ENCODE measurements at places on chromosomes 6 and 20.
A peak's percentile ranks its signal among the peaks of the same experiment; 100 is the strongest.

DNA sequence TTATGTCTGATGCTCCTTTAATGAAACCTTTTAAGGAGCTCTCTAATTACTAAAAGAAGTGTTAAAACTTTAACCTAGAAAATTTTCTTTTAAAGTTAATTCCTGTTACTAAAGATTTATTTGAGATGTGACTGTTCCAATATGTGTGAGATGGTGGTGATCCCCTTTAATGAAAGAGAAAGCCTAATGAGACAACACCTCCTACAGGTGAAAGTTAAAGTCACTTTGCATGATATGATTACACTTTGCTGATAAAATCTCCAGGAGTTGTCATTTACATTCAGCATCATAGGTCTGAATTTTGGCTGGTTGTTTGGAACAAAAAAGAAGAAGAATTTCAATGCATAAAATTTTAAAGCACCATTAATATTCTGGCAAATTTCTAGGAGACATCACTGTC is 307.4 kb downstream of the TRDN start:
- DNase-seq = no peak

DNA sequence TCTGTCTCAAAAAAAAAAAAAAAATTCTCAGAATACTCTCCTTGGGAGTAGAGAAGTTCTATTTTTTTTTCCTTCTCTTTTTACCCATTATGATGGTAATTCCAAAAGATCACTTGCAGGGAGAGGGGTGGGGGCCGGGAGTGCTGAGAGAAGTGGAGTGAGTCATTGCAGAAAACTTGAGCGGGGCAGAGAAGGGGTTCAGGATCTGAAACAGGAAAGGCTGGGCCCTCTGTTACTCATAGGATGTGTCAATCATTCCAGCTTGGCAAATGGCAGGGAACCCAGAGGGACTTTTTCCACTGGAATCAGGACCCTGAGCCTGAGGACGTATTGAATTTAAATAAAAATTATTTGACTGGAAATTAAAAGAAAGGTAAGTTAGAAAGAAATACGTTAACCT is 111.4 kb upstream of the ARMC2 start:
- no peak for DNase-seq

GRCh38 chr6:109304284-109305015 is 77.8 kb downstream of the CD164 start:
- DNase-seq = no peak

DNA sequence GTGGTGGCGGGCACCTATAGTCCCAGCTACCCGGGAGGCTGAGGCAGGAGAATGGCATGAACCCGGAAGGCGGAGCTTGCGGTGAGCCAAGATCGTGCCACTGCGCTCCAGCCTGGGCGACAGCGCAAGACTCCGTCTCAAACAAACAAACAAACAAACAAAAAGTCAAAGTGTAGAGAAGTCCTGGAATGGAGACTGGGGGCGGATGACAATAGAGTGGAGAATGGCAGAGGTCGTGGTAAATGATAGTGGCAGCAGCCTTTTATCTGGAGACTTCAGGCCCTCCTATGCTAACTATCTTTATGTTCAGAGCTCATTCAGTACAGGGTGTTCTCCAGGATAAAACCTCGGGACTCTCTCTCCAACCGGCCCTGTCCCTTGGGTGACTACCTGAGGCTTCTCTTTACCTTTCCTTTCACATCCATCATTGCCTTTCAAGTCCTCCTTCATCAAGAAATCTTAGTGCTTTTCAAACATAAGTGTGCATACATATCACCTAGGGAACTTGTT is 1.4 kb upstream of the FKBPL start:
- no peak for DNase-seq

DNA sequence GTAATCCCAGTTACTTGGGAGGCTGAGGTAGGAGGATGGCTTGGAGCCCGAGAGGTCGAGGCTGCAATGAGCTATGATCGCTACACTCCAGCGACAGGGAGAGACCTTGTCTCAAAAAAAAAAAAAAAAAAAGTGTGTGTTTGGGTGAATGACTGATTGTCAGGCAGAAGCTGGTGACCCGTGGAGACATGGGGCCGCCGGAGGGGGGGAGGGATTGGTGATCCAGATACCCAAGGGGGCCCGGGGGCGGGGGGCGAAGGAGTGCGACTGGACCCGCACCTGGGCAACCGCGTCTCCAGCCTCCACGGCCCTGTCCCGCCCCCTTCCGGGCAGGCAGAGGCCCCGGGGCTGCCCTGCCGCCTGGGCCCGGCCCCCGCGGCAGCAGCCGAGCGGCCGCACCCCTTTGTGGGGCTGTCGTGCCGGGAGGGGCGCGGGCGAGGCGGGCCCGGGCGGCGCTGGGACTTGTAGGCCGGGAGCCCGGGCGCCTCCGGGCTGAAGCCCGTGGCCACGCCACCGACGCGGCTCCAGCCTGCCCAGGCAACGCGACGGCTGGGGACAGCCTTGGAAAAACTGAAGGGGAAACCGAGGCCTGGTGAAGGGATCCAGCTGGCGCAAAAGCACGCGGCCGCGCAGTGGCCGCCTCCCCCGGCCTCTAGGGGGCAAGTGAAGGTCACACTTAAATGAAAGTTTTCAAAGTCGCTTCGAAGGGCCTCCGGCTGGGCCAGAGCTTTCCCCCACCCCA is 2.1 kb upstream of the RBM38 start:
- peak; percentile 77 for DNase-seq

GRCh38 chr6:143465546-143465945 is 14.9 kb downstream of the PEX3 start:
- no peak for DNase-seq

- peak; percentile 39 for DNase-seq
Observed at GRCh38 chr20:3068986-3069900, 2.2 kb upstream of the OXT start.

- no peak for DNase-seq
Observed at GRCh38 chr6:22921828-22922227, 352.5 kb downstream of the HDGFL1 start.

GRCh38 chr20:598133-598850 is 11.8 kb downstream of the TCF15 start:
- DNase-seq = no peak

DNA sequence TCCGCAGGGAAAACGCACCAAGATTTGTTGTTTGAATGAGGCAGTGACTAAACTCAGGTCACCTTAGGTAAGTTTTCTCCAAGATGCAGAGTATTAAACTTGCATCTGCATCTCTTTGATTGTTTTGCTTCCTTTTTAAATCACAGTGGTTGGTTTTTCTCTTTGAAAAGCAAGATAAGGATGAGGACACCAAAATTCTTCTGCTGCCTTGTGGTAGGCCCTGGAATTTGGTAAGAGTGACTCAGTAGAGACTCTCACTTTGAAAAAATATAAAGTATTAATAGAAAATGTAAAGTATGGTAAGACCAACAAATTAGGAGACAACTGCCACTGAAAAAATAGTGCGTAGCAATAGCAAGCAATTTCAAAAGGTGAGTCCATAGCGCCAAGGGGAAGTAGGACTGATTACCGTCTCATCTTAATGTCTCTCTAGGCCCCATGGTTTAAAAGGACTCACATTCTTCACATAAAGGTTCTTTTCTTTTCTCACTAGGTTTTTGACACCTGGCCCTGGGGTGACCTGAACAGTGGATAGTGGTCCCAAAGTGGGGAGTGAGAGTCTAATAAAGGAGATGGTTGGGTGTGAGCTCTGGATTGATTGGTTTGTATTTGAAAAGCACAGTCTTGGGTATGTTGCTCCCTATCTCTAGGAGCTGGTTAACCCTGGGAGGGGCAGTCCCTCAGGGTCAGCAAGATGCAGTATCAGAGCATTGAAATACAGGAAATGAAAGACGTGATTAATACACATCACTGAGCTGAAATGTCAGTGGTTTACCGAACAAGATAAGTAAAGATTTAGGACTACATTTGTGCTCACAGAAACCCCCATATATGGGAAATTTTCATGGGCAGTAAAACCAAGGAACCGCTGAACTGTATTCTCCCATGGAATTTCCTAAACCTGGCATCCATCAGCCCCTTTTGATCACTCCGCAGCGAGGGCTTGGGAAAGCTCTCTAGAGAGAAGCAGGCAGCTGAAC is 221.2 kb downstream of the SLC24A3 start:
- DNase-seq = no peak

DNA sequence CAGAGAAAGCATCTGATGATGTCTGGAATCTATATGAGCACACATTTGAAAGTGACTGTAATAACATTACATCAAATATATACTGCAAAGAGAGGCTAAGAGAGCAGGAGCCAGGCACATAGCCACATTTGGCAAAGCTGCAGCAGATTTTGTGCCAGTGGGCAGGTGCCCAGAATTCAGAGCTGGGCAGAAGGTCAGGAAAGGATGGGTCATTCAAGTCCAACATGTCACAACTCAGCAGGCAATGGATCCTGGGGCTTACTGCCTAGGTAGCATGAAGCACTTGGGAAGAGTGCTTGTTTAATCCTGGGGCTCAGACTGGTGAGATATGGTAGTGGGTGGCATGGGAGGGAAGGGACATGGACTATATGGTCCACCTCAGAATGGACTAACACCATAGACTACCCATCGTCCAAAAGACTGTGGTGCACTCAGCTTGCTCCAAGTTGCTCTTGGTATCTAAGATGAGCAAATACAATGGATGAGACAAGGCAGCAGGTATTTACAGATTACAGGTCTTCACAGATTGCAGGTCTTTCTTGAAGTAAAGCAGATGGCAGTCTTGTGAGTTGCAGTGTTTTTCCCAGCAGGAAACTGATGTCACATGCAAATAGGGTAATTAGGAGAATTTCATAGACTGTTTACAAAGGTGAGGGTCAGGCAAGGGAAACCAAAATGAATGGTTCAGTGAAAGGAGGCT is 31.2 kb upstream of the SHLD1 start:
- DNase-seq = no peak

- DNase-seq = no peak
Observed at GRCh38 chr20:32278199-32278643, 770 bp downstream of the KIF3B start.

DNA sequence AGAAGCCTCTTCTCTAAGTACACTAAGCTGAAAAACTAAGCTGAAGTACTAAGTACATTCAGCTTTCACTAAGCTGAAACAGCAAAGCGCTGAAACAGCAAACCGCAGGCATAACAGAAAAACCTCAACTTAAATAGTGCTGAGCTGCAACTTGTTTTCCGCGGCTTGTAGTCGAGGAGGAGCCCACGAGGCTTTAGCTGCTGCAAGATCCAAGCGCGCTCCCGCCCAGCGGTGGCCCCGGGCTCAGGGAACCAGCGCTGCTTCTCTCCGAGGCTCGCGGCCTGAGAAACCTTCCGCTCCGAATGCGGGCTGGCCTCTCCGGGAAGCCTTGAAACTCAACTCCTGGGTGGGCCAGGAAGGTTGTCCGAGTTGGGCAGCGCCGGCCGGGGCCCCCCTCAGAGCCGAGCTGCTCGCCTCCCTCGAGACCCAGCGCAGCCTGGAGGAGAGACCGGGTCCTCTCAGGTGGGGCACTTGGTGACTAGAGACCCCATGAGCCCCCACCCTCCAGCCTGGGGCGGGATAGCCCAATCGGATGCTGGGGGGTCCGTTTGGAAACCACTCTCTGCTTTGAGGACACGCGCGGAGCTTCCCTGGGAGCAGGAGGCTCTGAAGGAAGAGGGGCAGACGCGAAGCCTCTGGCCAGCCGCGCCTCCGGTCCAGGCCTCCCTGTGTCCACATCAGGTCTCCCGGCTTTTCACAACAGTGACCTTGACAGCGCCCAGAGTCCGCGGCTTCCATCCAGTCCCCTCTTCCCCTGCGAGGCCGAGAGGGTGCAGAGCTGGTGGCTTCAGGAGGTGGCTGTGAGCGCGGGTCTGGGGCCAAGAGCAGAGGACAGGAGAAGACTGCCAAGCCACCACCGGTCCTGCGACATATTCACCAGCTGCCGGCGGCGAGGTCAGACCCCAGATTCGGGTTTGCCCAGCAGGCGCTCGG is 38.1 kb upstream of the HLA-E start:
- DNase-seq = peak; percentile 57

GRCh38 chr20:61941721-61942405 is 123.8 kb downstream of the TAF4 start:
- no peak for DNase-seq

DNA sequence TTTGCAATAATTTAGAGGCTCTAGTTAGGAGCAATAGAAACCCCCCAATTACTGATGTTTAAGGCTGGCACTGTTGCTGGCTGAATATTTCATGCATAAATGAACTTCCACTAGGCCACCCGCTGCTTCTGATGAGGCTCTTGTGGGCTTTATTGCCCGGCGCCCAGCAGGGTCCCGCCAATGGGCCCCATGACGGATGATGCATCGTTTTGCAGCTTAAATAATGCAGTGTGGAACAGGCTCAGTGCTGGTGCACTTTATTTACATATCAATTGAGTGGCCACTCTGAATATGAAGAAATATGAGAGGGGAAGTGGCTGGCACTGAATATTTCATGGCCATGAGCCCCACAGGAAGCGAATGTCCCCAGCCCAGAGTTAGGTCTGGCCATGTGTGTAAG is 155.3 kb upstream of the MAFB start:
- DNase-seq = no peak

DNA sequence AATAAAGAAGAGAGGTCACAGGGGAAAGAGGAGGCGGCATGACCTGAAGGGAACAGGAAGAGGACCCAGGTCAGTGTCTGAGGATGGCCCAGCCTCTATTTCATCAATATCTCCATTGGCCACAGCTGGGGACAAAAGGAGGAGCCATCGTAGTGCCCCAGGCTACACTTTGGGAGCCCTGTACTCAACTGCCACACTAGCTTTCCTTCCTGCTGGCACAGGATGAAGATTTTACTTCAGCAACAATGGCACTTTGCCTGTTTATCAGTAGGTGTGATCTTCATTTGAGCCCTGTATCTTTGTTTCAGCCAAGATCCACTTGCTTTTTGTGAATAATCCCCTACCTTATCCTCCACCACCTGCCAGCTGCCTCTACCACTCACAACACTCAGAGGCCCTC is 35.4 kb upstream of the RCAN2 start:
- DNase-seq = no peak
